ENCODE measurements at places on chromosomes 3 and 15.
A peak's percentile ranks its signal among the peaks of the same experiment; 100 is the strongest.

DNA sequence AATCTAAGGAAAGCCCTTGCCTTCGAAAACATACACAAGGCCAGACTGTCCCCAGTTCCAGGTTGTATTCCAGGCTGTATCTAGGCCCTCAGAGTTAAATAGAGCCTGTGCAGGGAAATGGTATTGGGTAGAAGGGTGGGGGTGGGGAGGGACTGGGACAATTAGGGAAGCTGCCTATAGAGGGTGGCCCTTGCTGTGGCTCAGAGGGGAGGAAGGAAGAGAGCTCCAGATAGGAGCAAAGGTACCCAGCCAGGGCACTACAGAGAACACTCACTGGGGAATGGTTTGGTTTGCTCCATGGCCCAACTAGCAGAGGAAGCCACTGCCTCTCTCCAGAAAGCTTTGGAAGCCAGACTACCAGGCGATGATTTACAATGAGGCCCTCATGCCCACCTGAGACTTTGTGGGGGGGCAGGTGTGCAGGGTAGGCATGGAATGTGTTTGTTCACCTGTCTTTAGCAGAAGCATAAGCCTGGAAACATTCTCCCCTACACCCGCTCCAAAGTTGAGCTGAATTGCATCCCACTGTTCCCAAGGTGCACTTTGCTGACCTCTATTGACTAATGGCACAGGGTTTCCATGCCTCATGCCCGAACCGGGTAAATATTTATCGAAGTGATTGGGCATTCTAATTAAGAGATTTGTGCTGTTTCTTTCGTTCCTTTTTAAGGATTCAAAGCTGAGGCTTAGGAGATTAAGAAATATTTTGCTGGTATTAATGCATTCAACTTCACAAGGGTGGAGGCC, 6.3 kb upstream of the TLE3 start:
- DNase-seq, result no peak

GRCh38 chr3:161989012-161989411, 492.4 kb downstream of the OTOL1 start:
- no peak for DNase-seq

DNA sequence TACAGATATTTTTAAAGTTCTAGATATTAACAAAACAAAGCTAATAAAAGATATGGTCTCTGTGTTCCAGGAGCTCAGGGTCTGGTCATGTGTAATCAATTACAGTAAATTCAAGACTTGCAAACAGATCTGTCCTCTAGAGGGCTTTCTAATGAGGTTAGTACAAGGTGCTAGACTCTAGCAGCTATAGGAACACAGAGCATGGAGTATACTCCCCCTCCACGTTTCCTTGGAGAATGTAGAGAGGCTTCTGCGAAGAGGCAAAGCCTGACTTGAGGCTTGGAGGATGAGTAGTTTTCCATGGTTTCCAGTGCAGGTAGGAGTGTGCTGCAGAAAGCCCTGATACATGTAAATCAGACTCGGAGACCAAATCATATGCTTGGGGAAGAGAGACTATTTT, 32.7 kb upstream of the DLG1 start:
- peak; percentile 7 for DNase-seq

- no peak for DNase-seq
These were observed 85.1 kb upstream of the GK5 start for GRCh38 chr3:142310439-142310838.

GRCh38 chr15:73839699-73840377, 33.5 kb upstream of the TBC1D21 start:
- no peak for DNase-seq

DNA sequence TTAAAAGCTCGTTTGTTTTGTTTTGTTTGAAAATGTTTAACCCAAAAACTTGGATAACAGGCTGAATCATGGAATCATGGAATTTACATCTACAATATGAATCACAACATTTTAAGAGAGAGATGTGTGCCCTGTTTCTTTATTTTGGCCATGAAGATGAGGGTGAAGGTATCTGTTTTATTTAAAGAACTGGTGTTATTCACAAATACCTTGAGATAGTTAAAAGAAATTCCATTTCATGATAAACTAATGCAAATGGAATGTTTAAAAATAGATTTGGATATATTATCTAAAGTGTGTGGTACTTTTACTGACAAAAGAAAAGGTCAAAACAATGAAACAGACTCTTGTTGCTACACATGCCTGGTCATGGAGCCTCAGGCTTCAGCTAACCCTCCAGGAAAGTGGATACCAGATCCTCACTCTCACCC, 486.0 kb upstream of the CFAP20DC start:
- DNase-seq, result no peak

GRCh38 chr3:100407977-100408532, 6.7 kb downstream of the LNP1 start:
- no peak for DNase-seq
